NCI-H2081 (cell line): ENCODE measurements at places on chromosomes 5 and 9.

- no peak for DNase-seq
These were observed 34.2 kb downstream of the IL31RA start for GRCh38 chr5:55885359-55885758.

- no peak for DNase-seq
These were observed 329.2 kb downstream of the RAB3C start for GRCh38 chr5:58912116-58912515.

GRCh38 chr9:126228111-126228780, 98.4 kb upstream of the MVB12B start:
- DNase-seq, result no peak

DNA sequence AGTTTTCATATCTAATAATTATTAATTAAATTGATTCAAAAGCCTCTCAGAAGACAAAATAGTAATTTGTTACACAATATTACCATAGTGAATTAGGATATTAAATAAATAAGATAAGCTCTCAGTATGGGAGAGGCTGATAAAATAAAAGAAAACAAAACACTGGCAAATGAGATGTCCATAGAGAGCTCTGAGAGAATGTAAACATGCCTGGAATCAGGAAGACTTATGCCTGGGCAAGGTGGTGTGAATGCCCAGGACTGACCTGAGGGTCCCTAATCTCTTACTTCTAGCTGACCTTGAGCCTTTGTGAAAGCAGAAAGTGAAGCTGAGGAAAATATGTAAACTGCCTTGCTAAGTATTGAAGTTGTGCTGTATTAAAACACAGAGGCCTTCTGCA, 616.5 kb downstream of the PTPRD start:
- no peak for DNase-seq

- DNase-seq, result no peak
These were observed 30.1 kb upstream of the PRDM12 start for GRCh38 chr9:130634191-130634768.

DNA sequence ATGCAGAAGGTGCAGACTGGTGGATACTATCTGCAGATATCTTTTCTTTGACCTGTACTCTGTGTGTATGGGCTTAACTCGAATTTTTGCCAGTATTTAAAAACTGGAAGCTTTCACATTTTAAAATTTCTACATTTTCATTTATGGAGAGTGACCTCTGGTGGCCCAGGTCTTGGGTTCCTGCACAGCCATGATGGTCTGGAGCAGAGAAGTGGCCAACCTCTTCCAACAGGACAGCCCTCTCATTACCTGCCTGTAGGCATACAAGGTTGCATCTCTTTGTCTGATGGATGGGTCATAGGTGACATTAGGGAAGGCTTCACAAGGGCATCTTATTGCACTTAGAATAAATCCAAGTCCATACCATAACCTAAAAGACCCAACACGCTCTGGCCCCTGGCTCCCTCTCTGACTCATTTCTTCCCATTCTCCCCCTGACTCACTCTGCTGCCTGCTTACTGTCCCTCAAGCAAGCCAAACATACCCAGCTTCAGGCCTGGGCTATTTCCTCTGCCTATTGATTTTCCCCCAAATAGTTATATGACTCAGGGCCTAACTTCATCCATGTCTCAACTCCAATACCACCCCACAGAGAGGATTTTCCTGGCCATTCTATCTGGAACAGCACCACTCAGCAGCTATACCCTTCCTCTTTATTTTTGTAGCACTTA, 113.3 kb upstream of the SLC1A3 start:
- DNase-seq, result no peak

GRCh38 chr5:343461-344401, 22.2 kb downstream of the AHRR start:
- no peak for DNase-seq

DNA sequence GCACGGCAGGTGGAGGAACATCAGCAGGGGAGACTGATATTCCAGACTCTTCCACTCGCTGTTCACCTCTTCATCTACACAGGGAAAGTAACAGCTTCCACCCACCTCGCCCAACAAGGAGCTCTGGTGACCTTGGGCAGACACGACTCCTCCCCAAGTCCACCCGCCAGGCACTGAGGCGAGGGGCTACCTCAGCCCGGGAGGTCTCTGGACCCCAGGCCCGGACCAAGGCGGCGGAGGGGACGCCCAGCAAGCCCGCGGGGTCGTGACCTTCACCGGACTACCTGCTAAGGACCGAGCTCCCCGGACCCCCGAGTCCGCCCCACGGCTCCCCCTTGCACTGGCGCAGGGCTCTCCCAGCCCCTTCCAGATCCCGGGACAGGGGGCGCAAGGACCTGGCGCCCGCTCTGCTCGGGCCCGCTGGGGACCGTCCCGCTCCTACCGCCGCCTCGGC, 70.2 kb upstream of the LPCAT1 start:
- DNase-seq, result no peak

- DNase-seq, result no peak
These were observed 9.3 kb downstream of the STOM start for GRCh38 chr9:121360601-121361374.

- no peak for DNase-seq
These were observed 265.2 kb downstream of the DMAC1 start for GRCh38 chr9:7534211-7534935.

DNA sequence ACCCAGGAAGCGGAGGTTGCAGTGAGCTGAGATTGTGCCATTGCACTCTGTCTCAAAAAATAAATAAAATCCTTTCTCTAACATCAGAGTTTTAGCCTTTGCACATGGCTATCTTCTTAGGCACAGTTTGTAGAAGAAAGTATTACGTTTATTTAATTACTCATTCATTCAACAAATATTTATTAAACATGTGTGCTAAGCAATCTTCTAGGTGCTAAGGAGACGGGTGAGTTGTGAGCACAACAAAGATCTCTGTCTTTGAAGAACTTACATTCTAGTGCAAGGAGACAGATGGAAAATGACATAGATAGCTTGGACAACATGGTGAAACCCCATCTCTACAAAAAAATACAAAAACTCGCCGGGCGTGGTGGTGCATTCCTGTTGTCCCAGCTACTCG, 122.3 kb upstream of the MYO10 start:
- DNase-seq, result no peak

DNA sequence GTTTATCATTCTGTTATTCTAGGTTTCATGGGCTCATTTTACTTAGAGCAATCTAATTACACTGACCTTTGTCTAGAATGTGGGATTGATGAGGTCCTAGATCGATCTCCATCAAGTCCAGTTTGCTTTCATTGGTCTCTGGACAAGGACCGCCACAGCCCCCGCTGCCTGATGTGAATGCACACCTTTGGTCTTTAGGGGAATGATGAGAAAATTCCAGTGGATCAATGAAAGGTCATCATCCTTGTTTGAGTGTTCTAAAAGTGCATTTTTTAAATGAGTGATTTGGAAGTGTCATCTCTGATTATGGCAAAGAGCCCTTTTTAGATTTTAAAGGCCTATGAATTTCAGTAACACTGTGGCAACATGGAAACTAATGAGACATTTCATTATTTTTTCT, 2.2 kb upstream of the ANKH start:
- DNase-seq, result no peak

DNA sequence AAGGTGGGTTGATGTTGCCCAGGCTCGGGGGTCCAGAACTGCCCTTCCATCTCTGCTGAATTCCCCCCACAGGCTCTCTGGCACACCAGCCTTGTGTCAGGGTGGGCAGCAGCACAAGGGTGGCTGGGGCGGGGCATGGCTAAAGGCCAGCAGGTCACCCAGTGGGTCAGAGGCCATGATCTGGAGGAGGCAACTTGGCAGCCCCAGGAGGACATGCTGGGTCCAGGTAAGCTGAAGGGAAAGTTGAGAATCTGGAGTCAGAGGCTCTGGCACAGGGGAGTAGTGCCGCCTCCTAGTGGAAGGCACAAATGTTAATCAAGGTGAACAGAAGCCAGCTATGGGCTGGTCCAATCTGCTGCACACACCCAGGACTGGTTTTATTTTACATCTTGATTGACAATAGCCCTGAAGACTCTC, 6.2 kb downstream of the TMEM8B start:
- no peak for DNase-seq
